Stimulated activated CD4-positive, alpha-beta T cell treated with anti-CD3 and anti-CD28 coated beads, Interleukin-2, amount 100 ng/mL, for 4 hours (primary cell): ENCODE measurements at places on chromosomes 11 and 22.

- DNase-seq: no peak
Measured at GRCh38 chr11:119453881-119454280, 30.9 kb upstream of the THY1 start.

DNA sequence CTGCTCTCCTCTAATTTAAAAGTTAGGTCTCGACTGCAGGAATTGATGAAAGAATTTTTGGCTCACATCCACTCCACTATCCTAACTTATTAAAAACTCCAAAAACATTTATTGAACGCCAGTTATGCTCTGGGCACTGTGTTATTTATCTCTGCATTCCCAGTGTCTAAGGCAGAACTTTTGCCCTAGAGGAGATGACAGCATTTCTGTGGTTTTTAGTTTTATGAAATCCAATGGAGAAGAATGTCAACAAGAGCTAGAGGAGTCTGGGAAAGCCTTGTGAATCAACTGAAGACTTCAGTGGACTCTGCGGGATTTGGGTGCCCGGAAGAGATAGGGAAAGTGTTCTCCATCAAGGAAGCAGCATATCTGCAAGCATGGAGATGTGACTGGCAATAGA is 217.0 kb upstream of the PGR start:
- no peak for DNase-seq

GRCh38 chr11:65026810-65027209 is 429 bp upstream of the SNX15 start:
- DNase-seq: no peak

DNA sequence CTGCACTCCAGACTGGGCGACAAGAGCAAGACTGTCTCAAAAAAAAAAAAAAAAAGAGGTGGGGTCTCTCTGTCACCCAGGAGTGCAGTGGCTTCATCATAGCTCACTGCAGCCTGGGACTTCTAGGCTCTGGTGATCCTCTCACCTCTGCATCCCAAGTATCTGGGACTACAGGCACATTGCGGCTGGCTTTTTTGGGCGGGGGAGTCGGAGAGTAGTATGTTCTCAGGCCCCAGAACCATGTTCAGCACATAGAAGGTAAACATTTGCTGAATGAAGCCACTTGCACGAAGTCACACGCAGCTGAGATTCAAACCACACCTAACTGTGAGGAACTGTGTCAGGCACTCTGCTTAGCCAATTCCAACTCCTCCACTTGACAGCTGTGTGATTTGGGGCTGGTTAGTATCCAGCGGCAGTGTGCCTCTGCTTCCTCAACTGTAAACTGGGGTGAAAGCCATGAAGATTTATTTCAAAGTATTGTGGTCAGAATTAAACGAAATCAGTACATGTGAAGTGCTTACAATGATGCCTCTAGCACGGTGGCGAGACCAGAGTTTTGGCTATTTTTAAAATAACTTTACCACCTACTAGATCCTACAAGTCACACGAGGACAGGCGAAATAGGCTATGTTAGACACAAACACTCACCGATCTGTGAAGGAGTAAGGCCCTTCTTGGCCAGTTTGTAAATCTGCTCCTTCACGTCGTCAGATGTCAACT is 789 bp downstream of the RPS13 start:
- DNase-seq: no peak
